ENCODE measurements at places on chromosomes 12 and 14.

DNA sequence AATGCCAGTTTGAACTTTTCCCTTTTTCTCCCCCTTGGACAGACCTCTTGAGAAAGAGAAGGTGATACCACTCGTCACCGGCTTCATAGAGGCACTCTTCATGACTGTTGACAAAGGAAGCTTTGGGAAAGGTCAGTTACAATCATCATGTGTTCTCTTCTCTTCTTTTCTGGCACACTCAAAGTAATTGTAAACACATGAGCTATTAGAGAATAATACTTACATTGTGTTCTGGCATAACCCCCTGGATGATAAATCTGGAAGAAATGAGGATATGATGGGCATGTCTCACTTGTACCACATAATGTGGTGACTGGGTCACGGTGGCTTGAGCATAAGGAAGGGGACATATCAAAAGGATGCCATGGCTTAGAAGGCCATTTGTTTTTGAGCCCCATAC, 20.0 kb downstream of the UTP20 start:
- DNase-seq = no peak

- DNase-seq = no peak
Measured at GRCh38 chr14:90140956-90141316, 79.1 kb downstream of the KCNK13 start.

GRCh38 chr14:53993920-53994607, 37.4 kb upstream of the BMP4 start:
- DNase-seq = no peak

DNA sequence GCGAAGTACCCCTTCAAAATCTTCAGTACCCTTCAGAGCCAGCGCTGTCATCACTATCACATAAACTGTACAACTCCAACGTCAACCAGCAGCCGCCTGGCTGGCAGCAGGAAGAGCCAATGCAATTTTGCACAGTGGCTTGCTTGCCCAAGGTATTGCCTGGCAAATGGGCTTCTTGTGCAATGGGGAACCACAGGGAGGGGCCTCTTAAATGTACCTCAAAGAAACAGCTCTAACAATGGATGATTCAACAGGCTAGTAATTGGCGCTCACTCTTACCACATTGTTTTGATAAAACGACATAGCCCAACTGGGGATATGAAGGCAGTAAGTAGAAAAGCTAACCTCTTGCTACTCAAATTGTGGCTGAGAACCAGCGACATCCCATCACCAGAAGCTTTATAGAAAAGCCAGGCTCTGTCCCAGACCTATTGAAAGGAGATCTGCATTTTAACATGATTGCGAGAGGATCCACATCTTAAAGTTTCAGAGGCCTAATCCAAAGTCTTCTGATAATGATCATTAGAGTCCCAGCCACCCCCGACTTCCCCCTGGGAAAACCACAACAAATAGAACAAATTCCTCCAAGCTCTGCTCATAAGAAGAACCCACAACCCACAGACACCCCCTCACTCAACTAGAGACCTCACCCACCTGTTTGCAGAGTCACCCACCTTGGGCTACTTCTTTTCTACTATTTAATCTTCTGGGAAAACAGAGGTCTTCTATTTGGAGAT, 125.3 kb upstream of the HIF1A start:
- no peak for DNase-seq

GRCh38 chr12:68402422-68402821, 70.3 kb upstream of the MDM1 start:
- DNase-seq = no peak

GRCh38 chr14:33493990-33494389, 456.9 kb downstream of the EGLN3 start:
- no peak for DNase-seq

DNA sequence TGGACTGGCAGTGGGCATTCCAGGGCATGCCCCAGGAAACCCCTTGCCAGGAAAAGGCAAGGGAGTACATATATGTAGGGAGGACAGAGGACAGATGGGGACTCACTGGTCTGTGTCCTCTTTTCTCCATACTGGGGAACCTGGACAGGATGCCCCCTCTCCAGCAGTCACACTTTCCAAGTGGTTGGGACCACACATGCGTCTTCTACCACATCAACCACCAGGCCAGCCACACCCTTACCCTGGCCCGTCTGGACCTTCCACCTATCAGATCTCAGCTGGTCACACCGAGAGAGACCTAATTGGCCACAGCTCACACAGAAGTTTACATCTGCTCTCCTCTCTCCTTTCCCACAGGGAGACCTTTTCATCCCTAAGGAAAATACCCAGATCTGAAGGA, 8.3 kb downstream of the ANKRD33 start:
- DNase-seq = no peak

GRCh38 chr12:108801736-108802100, 55.7 kb downstream of the SSH1 start:
- no peak for DNase-seq

All from germinal center (tissue), 1 donor.